Fibroblast of skin of scalp (primary cell): ENCODE measurements at places on chromosomes 12 and 14.

DNA sequence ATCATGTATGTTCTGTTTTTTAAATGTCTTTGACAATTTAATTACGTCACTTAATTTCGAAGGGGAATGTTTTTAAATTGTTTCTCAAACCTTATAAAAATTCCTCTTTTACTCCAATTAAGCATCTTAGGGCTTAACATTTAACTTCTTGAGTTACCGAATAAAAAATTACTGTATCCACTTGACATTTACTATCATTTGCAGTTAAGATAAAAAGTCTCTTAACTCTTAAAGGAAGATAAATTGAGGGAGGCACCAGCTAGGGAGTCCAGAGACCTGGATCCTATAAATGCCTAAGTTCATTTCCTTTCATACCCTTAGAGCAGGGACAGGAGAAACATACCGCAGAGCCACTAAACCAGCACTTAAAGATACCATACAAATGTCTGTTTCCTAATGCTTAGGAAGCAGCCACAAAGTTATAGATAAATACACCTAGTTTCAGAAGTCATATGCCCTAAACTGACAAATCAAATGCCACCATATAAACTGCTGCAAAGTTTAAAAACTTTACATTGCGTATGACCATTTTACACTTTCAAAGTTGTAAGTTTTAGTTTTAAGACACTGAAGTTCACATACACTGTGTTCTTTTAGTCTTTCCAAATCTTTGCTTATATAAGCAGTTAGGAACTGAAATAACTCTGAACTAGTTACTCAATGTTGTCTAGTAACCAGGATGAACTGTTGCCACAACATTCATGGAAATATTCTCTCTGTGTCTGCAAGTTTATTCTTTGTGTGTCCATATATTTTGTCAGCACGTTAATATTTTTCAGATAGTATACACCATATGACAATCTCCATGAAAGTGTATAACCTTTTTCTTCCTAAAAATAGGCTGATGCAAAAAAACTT lies 71.2 kb downstream of the GALNT4 start:
- DNase-seq = peak; percentile 36

DNA sequence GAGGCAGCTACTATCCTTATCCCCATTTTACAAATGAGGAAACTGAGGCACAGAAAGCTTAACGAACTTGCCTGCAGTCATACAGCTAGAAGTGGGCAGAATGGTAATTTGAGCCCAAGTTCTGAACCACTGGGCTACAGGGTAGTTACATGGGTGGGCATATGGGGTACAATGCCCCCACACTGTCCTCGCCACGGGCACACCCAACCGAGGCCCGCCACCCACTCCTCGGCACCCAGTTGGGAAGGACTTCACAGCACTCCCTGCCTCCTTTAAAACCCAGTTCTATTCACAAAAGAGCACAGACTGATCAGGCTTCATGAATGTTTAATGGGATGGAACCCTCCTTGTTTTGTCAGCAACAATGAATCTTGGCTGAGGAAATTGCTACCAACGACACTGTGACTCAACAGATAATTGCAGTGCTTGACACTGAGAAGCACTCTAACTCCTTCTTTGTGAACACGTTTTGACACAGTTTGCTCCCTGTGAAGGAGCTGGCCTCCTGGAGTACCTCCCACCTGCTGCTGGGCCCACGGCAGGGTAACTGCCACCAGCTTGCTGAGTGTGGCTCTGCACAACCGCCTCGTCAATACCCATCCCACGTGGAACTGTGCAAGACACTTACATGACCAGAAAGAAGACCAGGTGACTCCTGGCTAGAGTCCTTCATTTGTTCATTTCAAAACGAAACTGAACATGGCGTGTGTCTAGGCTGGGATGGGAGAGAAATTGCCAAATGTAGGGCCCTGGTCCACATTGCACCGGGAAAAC lies 63.5 kb downstream of the CLMN start:
- DNase-seq = no peak

DNA sequence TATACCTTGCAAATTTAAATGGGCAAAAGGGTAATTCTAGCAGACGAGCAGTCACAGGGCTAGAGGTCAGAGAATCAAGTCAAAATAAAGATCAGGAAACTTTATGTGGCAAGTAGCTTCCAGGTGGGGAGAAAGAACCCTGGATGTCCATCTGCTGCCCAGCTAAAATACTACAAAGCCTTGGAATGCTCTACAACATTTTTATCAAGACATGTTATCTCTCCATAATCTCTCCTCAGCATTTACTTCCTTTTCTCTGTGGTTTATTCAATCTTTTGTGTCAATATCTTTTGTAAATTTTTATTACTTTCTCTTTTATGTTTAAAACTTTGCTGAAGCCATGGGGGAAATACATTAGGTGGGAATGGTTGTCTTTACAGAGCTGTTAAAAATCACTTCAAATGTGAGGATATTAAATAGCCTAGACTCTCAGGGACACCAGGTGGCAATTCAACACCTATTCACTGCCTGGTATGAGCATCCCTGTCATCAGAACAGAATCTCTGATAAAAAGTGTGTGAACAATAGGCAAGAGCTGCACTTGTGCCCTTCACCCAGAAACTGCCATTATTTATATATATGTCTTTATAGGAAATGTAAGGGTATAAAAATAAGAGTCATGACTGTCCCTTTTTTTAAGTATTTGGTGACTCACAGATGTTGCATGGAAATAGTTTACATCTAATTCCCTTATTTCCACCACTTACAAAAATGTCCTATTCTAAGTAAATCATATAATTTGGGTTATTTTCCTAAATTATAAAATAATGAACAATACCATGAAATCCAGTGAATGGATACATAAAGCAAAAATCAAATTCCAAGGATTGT lies 152.9 kb downstream of the EPS8 start:
- DNase-seq = no peak

DNA sequence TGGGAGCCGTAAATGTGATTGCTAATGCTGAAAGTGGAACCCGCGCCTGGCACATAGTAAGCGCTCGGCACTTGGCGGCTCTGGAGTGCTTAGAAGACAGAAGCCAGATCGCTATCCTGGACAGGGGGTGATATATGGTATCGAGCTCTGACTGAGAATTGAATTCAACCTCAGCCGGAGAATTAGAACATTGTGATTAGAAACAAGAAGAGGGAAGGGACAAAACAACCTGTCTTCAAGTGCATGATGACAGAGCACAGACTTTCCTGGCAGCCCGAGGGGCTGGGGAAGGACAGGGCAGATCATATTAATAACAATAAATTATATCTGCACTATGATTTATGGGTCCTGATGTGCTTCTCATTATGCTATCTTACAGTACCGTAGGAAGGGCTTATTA lies 66.9 kb upstream of the TBX3 start:
- no peak for DNase-seq

DNA sequence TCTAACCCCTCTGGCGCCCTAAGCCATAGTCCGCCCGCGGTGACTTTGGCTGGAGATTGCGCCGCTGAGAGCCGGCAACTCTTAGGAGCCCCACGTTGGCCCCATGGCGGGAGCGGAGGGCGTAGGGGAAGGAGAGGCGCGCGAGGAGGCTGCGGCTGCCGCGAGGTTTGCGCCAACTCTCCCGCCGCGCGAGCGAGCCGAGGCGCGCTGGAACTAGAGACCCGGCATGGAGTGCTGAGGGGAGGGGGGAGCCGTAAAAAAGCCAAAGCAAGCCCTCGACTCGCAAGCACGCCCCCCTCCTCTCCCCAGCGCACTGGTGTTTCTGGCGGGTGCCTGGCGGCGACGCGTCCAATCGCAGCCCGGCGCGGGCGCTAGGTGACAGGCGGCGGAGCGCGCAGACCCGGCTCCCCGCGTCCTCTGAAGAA lies at the start of gene SYT10:
Gene SYT10, minus strand, starts transcription at position 233 of the 425 bp plus-strand sequence. CDS start 297 bp downstream, outside the sequence.
- peak; percentile 2 for DNase-seq

DNA sequence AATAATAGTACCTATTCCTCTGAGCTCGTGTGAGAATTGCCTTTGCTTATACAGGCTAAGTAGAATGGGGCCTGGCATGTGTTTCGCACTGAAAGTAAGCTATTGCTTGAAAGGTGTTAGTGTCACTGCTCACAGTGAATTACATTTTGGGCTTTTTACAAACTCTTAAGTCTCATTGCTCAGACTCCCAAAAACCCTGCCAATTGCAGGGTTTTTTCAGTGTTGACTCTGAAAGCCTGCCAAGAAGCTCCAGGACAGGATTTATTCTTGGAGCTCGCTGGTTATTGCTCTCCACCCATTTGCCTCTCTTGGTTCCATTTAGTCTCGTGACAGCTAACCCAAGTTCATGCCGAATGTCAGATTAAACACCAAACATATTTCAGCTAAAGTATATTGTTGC lies 39.8 kb downstream of the NOPCHAP1 start:
- peak; percentile 66 for DNase-seq

DNA sequence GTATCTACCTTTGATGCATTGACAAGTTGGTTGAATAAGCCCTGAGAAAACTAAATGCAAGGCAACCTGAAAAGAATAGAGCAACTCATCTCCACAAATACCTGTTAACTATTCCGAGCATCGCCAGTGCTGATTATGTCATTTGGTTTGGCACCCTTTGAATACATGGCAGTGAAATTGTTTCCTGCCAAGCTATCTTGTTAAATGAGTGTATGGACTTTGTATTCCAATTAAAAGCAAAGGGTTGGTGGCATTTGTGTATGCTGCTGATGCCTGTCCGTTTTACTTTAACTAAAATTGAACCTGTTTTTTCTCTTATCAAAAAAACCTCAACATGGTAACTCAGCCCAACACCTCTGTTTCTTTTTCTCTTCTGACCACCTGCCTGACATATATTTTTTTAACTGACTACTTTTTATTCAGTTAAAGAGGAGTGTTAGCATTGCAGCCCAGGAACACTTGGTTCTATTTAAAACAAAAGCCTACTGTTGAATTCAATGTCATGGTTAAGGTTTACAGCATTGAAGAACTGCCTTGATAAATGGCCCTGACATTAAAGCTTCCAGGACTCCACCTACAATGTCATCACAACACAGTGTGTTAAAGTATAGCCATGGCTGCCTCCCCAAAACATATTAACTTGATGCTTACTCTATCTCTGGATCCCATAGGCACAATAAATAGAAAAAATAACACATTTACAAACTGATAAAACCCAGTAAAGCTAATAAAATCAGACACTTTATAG lies 838.3 kb upstream of the NOVA1 start:
- DNase-seq = no peak

DNA sequence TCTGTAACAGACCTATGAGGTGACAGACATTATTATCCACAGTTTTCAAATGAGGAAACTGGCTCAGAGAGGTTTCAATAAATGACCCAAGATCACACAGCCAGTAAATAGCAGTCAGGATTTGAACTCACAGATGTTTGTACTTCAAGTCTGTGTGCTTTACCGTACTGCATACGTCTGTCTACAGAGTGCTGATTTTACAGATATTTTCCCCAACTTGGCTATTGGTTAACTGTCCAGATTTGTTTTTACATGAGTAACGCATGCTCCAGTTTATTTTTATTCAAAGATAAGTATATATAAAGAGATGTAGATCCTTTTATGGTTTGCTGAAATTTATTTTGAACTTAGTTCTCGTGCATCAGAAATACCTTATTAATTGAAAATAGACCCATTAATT lies 65.7 kb upstream of the SLC38A2 start:
- no peak for DNase-seq

GRCh38 chr12:104703372-104703771 lies 246.6 kb downstream of the CHST11 start:
- no peak for DNase-seq

- no peak for DNase-seq
These were observed 39.8 kb upstream of the HMGA2 start for GRCh38 chr12:65784289-65785015.

GRCh38 chr14:52033101-52033642 lies 35.7 kb downstream of the NID2 start:
- DNase-seq = peak; percentile 81

- peak; percentile 48 for DNase-seq
These were observed 59.2 kb downstream of the RASSF8 start for GRCh38 chr12:26017484-26018211.

DNA sequence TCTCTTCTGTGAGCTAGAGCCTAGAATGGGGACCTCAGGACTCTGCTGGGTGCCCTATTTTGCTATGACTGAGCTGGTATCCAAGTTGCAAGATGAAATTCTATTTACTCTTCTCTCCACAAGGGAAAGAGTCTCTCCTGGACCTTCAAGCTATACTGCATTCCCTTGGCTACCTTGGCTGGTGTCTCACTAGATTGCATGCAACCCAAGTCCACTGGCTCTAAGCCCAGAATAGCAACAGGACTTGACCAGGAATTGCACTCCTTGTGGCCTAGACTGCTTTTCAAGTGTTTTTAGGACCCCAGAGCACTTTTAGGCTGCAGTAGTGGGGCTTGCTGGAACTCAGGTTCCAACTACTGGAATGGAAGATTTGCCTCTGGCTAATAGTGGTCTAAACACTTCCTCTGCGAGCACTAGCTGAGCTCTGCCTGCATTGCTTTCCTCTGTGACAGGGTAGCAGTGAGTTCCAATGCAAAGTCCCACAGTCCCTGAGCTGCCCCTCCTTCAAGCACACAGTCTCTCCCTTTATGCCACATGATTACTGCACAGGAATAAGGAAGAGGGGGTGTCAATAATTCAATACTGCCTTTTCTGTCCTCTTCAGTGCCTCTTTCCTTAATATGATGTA lies 1009.1 kb upstream of the FLRT2 start:
- DNase-seq = peak; percentile 26
